ENCODE measurements at places on chromosomes 5 and 9.

GRCh38 chr5:148965511-148966265, 97.2 kb downstream of the SH3TC2 start:
- DNase-seq, result no peak

- DNase-seq, result no peak
These were observed 234.4 kb upstream of the GAS1 start for GRCh38 chr9:87181670-87182069.

- DNase-seq, result no peak
These were observed 73.7 kb downstream of the ITGA1 start for GRCh38 chr5:52861368-52861767.

DNA sequence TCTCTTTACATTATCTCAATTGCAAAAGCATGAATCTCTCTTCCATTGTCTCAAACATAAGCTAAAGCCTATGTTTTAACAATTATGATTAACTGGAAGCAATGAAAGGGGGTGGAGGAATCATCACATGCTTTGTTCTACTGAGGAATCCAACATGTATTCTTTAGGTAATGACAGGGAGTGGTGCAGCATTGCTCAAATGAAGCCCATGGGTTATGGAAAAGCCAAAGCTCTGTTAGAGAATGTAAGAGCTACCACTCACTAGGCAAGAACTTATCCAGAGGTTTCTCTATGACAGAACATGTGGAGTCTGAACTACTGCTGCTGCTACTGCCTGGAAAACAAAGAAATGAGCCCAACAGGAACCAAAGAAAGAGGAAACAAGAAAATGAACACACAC, 28.7 kb downstream of the KIF3A start:
- DNase-seq, result no peak

GRCh38 chr9:124868511-124869465, 6.9 kb downstream of the ARPC5L start:
- DNase-seq, result peak; percentile 77

DNA sequence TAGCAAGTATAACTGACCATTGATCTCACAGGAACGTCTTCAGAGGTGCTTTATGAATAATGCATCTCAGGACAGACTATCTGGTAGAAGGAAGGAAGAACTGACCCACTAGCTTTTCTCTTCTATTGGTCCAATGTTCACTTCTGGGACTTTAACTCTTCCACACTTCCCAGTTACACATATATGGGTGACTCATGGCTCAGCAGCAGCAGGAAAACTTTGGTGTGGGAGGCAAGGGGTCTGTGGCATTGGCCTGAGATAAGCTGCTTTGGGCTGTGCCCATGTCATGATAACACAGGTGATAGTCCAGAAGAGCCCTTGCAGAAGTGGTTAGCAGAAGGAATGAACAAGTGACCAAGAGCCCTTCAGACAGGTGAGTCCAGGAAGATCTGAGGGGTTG, 148.8 kb downstream of the RAB3C start:
- no peak for DNase-seq

All from NCI-H1092 treated with DMSO at 0.1 percent for 48 hours (cell line).